Activated CD4-positive, alpha-beta T cell treated with anti-CD3 and anti-CD28 coated beads, Interleukin-2, amount 10 ng/mL, durations not matched to agents 7 days and 5 days (primary cell): ENCODE measurements at places on chromosomes 16 and 17. TPM values are rescaled to one million over a fixed set of nuclear protein-coding genes. Genes with fewer than 3 reads are reported as not detected.

The HEATR9 gene
- 0.27 TPM for total RNA-seq

The GSG1L2 gene
- total RNA-seq = not detected

The KRTAP16-1 gene
- 0.12 TPM for total RNA-seq

The SLC13A2 gene
- total RNA-seq = not detected

The C1QL1 gene
- 0.67 TPM for total RNA-seq

The TMC7 gene
- not detected for total RNA-seq

The KRTAP3-2 gene
- not detected for total RNA-seq

The HIC1 gene
- 29.0 TPM for total RNA-seq

The C1QTNF1 gene
- total RNA-seq = not detected

The WNT3 gene
- total RNA-seq = not detected

The MYADML2 gene
- not detected for total RNA-seq

The CD68 gene
- total RNA-seq = 4.4 TPM

The FAM234A gene
- 16.0 TPM for total RNA-seq

The ABI3 gene
- total RNA-seq = 58.4 TPM

The SP6 gene
- not detected for total RNA-seq

The KRTAP9-8 gene
- not detected for total RNA-seq

The CSH1 gene
- total RNA-seq = not detected

The TPSG1 gene
- not detected for total RNA-seq

The EVI2B gene
- total RNA-seq = 74.9 TPM

The CHP2 gene
- total RNA-seq = not detected

The IL21R gene
- 44.4 TPM for total RNA-seq

The ENPP7 gene
- not detected for total RNA-seq

The OR3A2 gene
- 2.0 TPM for total RNA-seq

The IGFALS gene
- not detected for total RNA-seq

The CCT6B gene
- total RNA-seq = 1.7 TPM

The METRNL gene
- total RNA-seq = 2.2 TPM

The HAS3 gene
- total RNA-seq = 0.84 TPM

The DNASE1L2 gene
- total RNA-seq = 2.0 TPM

The SLC47A1 gene
- not detected for total RNA-seq

The CIBAR2 gene
- total RNA-seq = not detected

The NEUROD2 gene
- total RNA-seq = not detected
